ENCODE measurements at places on chromosomes 5 and 9. TPM values are rescaled to one million over a fixed set of nuclear protein-coding genes. Genes with fewer than 3 reads are reported as not detected.

Gene NR5A1
- not detected for total RNA-seq

GRCh38 chr5:72523960-72524582, 16.9 kb upstream of the ZNF366 start:
- DNase-seq = no peak

DNA sequence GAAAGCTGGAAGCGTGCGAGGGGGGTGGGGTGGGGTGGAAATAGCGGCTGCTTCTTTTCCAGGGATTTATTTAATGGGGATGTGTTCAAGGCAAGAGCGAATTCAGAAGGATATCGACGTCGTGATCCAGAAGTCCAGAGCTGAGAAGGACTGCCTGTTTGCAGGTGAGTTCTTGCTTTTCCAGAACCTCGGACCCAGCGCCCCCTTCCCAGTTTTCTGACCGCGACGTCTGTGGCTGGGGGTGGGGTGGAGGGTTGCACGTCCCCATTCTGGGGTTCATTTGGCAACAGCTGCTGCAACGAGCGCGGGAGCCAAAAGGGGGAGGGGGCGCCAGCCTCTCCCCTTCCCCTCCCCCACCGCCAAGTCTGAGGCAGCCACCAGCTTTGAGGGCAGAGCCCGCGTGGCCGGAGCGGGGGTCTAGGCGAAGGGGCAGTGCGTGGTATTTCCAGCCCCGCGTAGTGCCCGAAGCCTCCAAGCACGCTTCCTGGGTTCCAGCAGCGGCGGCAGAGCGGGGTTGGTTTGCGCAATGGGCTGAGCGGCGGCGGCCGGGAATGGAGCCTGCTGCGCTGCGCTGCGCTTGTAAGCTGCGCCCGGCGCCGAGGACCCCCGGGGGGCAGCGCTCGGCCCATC, 701 bp downstream of the PARP8 start:
- DNase-seq = peak; percentile 56

- DNase-seq = peak; percentile 22
These were observed 39.9 kb downstream of the ATG10 start for GRCh38 chr5:82011761-82012160.

Measured in MG63 (cell line).